ENCODE measurements at places on chromosomes 13 and 19.

DNA sequence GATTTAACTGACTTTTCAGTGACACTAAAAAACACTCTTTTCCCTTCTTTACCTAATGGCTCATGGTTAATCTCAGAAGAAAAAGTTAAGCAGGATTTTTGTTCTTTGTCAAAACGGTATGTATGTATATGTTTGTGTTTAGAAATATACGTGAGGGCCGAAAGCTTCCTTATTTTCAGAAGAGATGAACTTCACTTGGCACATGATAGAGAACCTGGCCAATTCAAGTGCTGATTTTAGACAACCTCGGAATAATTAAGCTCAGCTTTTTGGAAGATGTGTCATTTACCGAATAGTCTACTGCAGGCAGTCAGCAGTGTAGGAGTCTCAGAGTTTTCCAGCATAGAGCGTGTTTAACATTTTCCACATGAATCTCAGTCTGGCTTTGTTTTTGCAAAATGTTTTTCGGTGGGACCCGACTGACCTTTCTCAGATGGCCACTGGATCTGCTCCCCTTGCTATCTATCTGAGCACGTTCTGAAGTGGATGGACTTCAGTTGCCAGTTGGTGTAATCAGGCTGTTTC lies 4.6 kb downstream of the RNASEH2B start:
- DNase-seq: no peak

GRCh38 chr13:32610977-32611376 lies 24.7 kb downstream of the PDS5B start:
- no peak for DNase-seq

DNA sequence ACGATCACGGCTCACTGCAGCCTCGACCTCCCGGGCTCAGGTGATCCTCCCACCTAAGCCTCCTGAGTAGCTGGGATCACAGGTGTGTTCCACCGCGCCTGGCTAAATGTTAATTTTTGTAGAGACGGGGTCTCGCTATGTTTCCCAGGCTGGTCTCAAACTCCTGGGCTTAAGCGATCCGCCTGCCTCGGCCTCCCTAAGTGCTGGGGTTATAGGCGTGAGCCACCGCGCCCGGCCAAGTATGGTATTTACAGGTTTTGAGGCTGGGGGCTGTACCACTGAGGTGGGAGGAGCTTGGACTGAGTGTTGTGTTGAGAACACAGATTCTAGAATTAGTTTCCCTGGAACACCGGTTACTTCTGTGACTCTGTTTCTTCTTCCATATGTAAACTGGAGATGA lies 452 bp upstream of the PPM1N start:
- DNase-seq: peak; percentile 21

DNA sequence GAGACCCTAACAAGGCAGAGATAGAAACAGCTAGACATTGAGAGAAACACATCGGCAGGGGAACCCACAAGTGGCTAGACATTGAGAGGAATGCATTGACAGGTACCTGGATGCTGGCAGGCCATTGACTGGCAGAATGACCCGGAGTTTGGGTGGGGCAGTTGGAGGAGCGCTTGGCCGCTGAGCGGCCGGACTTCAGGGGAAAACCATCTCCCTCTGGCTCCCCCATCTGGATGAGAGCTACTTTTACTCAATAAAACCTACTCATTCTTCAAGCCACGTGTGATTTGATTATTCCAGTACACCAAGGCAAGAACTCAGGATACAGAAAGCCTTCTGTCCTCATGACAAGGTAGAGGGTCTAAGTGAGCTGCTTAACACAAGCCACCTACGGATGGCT lies 473.4 kb downstream of the SLITRK5 start:
- no peak for DNase-seq

GRCh38 chr13:76799696-76800095 lies 86.5 kb downstream of the KCTD12 start:
- DNase-seq: no peak

DNA sequence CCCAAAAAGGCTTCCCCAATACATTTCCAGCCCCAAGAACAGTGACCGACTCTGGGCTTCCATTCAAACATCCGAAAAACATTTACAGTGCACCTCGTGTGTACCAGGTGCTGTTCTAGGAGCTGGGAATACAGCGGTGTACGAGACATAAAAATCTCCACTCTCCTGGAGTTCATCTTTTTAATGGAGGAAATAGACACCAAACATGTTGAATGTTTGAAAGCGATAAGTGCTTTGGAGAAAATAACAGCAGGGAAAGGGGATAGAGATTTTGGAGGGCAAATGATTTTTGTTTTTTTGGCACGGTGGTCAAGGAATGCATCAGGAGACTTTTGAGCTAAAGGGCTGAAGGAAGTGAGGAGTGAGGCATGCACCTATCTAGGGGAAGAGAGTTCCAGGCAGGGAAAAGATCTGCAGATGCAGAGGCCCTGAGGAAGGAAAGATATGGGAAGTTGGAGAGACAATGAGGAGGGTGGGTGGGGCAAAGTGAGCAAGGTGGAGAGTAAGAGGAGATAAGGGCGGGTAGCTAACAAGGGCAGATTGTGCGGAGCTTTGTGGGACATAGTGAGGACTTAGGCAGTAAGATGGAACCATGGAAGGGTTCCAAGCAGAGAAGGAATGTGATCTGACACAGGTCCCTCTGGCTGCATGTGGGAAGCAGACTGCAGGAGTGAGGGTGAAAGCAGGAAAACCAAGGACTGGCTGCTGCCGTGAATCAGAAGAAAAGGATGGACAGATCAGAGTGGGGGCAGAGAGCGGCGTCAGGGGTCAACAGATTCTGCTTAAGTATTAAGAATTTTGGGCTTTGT lies 703 bp upstream of the FBL start:
- no peak for DNase-seq

- no peak for DNase-seq
Observed at GRCh38 chr13:19053561-19053960, 128.1 kb downstream of the TUBA3C start.

DNA sequence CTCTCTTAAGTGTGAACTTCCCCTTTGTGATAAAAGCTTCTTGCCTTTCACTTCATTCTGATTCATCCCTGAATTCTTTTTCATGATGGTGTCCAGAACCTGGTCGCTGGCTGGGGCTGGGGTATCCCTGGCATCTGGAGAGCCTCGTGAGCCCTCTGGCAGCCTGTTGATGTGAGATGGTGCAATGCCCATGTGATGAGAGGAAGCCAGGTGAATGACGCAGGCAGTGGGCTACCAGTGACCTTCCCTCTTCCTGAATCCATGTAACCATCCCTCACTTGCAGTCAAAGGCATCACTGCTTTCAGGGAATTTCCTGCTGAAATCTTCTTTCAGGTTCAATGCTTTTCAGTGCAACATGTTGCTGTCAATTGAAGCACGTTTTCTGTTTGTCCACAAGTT lies 158.6 kb upstream of the SLC10A2 start:
- DNase-seq: no peak

- no peak for DNase-seq
Observed at GRCh38 chr13:82506805-82507414, 1375.4 kb downstream of the SLITRK1 start.

DNA sequence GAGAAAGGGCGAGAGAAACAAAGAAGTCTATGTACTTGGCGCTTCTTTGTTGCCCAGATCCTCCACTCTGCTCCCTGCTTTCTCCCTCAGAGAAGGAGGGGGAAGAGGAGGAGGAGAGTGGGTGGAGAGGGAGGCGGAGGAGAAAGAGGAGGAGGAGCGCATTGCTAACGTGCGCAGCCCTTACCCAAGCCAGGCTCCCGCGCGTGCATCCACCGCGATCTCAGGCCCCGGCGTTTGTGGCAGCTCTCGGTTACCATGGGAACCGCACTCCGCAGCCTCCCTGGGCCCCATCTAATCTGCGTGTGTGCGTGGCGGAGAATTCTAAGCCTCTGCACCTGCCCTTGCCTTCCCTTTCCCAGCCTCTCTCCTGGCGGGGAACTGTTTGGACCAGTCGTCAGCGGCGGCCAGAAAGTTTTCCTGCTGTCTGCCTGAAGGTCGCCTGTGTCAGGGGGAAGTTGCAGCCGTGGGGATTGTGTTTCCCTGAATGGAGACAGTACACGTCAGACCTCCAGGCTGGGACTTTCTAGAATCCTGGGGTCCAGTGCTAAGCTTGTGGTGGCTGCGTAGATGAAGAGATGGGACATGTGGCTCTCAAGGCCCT lies at the start of gene ERICH6B:
TSS of gene ERICH6B (minus strand) at position 239 of the 601 bp plus-strand sequence. CDS start 18,734 bp downstream, outside the sequence.
- peak; percentile 61 for DNase-seq

GRCh38 chr13:40399756-40400155 lies 266.7 kb downstream of the FOXO1 start:
- no peak for DNase-seq

DNA sequence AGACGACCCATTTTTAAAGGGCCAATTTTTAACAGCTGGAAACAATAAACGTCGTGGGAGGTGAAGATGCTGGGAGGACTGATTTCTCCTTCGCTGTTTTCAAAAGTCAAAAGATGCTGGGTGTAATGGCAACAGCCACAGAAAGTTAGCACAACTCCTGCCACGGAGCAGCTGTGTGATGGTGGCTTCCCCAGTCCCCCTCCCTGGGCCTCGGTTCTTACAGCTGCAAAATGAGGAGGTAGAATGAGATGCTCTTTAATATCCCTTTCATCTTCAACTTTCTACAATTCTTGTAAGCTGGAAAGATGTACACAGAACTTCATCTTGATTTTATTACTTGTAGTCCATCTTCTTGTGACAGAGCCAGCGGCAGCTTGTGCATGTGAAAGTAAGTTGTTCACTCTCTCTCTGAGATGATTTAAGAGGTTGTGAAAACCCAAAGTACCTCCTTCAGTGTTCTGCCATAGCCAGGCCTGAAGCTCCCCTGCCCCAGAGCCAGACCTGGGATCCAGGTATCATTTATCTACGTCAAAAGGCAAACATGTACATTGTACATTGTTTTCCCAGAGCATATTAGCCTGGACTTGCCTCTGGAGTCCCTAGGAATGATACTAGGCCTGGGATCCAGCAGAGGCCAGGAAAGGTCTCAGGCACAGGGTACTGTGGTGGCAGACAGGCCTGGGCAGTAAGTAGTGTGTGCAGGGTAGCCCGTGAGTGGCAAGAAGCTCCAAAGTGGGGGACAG lies 3.4 kb upstream of the UBE2L5 start:
- no peak for DNase-seq

- no peak for DNase-seq
Observed at GRCh38 chr19:13070425-13071140, 32.1 kb downstream of the LYL1 start.

DNA sequence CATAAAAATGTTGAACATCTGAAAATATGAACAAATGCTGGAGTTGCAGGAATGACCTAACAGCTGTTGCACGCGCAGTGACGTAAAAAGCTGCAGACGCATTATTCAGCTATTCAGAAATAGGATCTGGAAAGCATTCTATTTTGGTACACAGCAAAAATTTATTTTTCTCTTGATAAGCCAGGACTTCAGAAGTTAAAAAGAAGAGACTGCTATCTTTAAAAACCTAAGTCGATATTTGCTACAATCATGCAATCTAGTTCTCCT lies 36.9 kb upstream of the STARD13 start:
- peak; percentile 55 for DNase-seq

GRCh38 chr13:96544957-96545356 lies 449.3 kb downstream of the OXGR1 start:
- no peak for DNase-seq

GRCh38 chr13:77480066-77480465 lies 55.4 kb upstream of the SCEL start:
- no peak for DNase-seq

GRCh38 chr19:40256512-40256911 lies 28.6 kb downstream of the AKT2 start:
- DNase-seq: no peak

GRCh38 chr13:100523981-100524386 lies 64.6 kb downstream of the GGACT start:
- DNase-seq: no peak

- no peak for DNase-seq
Observed at GRCh38 chr13:36343766-36344165, 2.4 kb downstream of the SPART start.

DNA sequence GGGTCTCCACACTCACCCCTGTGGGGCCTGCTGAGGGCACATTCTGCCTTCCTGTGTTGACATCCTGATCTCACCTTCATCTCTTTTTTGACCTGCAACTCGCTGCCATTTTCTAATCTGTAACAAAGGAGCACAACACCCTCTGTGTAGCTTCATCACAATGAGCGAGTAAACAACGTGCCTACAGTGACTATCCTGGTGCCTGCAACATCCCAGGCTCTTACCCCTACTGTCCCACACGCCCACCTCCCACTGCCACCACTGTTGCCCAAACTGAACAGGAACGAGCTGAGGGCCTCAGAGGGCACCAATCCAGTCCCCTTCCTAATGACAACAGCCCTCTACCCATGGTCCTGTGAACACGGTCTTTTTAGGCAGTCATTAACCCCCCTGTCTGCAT lies 102.2 kb upstream of the GJB6 start:
- no peak for DNase-seq

DNA sequence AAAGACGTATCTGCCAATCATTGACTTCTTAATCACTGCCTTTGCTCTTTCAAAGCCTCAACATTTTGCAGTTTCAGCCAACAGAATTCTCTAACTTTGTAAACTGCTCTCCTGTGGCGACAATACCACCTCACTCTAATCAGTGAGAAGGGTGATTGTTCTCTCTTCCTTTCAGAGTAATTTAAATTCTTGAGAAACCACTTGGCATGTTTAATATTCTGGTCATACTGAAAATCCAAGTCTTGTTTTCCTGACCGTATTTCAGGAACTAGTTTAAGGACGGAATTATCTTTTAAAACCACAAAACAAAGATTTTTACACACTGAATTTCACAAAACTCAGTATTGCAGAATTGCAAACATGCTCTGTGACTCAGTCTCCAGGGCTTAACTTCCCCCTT lies 5.2 kb upstream of the CDC16 start:
- no peak for DNase-seq

DNA sequence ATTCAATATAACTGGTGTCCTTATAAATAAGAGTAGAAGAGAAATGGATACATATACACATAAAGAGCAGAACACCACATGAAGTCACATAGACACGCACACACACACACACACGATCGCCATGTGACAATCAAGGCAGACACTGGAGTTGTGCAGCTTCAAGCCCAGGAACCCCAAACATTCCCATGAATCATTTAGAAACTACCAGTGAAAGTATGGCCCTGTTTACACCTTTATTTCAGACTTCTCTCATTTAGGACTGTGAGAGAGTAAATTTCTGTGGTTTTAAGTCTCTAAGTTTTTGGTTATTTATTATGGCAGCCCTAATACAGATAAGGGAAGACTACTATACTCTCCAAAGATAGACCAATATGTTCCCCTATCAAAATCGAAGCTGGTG lies 20.4 kb upstream of the TNFSF13B start:
- no peak for DNase-seq

DNA sequence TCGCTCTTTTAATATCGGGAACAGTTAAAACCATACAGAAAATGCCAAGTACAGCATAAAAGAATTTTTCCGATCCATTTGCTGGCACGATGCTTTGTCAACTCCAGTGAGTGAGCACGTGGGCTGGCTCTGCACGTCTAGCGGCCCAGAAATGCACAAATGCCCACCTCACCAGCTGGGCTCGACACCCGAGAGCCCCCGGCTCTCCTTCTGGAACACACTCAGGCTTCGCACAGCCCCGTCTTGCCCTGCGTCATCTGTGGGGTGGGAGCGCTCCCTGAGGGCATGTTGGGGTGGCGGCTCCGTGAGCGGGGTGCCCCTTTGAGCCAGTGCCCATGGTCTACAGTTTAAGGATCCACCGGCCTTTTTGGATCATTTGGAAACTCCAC lies 24.5 kb downstream of the ATP4B start:
- no peak for DNase-seq
